Activated CD8-positive, alpha-beta memory T cell treated with anti-CD3 and anti-CD28 coated beads, Interleukin-2, amount 10 ng/mL, durations not matched to agents 7 days and 5 days (primary cell): ENCODE measurements at places on chromosomes 7 and 10.
A peak's percentile ranks its signal among the peaks of the same experiment; 100 is the strongest.

DNA sequence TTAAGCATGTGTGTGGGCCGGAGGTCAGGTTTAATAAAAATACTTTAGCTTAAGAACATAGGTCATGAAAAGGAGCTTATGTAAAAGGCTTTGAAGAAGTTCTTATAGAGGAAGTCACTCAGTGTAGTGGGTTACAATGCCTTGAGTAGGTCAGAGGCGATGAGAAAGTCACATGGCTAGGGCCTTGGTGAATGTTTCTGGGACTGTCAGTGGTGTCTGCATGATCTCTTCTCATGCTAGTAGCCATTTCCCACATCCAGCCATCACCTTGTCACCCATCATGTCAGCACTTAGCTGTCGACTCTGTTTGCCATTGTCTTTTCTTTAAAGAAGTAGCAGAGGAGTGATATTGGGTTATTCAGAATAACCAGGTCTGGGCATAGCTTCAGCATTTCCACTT is 236.6 kb downstream of the CDK14 start:
- no peak for DNase-seq
- H3K27me3 ChIP-seq = no peaks in the 10 kb centered on the region

DNA sequence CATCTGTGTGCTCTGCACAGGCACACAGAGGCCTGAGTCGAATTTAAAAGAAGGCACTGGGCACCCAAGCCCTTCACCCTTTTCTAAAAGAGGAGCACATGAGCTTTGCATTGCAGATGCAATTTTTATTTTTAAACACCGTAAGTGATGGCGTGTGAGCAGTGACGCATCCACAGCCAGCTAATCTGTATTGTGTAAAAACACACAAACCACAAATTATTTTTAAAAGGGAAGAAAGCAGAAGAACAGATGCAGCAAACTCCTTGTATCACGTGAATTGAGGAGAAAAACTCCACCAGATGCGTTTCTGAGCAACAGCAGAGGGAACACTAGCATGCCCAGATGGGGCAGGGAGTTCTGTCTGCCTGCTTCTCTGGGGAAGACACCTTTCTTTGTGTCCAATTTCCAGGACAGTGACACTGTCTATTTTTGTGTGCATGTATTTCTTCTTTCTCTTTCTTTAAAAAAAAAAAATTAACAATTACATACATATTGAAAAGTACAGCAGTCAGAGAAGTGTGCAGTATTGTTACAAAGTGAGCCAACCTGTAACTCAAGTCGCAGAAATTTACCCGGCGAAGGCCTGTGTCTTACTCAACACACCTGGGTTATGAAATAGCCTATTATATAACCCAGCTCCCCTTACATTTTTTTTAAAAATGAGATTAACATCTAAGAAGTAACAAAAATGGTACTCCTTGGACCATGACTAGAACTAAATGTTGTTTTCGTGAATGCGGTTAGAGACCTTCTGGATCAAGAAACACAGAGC is 39.2 kb downstream of the EEPD1 start:
- H3K36me3 ChIP-seq = no peaks in the 10 kb centered on the region
- no peak overlapping the region for H3K27ac ChIP-seq
- peaks cover 7% of the 10 kb centered on the region for H3K27me3 ChIP-seq

- H3K36me3 ChIP-seq = no peaks in the 10 kb centered on the region
- H3K27ac ChIP-seq = no peak overlapping the region
- H3K4me1 ChIP-seq = peaks cover 5% of the 10 kb centered on the region
- no peak for DNase-seq
These were observed 481 bp downstream of the SFTPA2 start for GRCh38 chr10:79559726-79560125.

DNA sequence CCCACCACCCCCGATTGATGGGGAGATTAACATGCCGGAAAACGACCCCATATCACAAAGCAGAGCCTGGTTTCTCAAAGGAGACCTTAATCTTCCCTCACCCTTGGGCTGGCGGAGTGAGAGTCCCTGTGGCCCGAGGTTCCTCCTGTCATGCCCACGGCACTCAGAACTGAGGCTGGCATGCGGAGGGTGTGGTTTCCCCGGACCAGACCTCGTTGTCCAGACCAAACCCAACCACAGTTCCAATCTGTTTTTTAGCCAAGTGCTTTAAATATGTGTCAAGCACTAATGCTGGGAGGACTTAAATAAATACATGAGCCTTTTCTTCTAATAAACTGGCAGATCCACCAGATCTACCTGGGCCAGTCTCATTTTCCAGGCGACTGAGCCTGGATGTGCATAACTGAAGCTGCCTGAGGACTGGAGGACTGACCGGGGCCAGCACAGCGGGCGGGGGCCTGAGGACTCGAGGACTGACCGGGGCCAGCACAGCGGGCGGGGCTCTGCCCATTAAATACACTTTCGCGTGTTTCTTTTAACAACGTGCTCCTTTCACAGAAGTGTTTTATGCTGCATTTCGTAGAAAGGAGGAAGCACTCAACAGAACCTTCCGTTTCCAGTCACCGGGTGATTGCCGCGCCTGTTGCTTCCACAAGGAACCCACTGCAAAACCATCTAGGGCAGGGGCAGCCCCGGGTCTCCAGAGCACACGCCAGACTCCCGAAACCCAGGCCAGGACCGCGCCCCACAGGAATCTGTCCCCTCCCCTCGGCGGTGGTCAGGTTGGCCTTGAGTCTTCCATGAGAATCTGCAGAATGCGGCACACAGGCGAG is 334.6 kb downstream of the PTPRN2 start:
- no peak overlapping the region for H3K27ac ChIP-seq
- H3K4me1 ChIP-seq = no peaks in the 10 kb centered on the region
- no peak overlapping the region for H3K4me3 ChIP-seq
- H3K27me3 ChIP-seq = no peaks in the 10 kb centered on the region
- DNase-seq = peak; percentile 26
- H3K36me3 ChIP-seq = no peaks in the 10 kb centered on the region

- no peaks in the 10 kb centered on the region for H3K36me3 ChIP-seq
- H3K4me3 ChIP-seq = no peak overlapping the region
- no peaks in the 10 kb centered on the region for H3K4me1 ChIP-seq
- no peak overlapping the region for H3K27ac ChIP-seq
- no peaks in the 10 kb centered on the region for H3K27me3 ChIP-seq
These were observed 297.9 kb downstream of the DGKB start for GRCh38 chr7:14604606-14605005.

- H3K4me1 ChIP-seq = no peaks in the 10 kb centered on the region
- no peak for DNase-seq
- H3K36me3 ChIP-seq = no peaks in the 10 kb centered on the region
- no peaks in the 10 kb centered on the region for H3K27me3 ChIP-seq
These were observed 62.4 kb downstream of the FAM13C start for GRCh38 chr10:59299933-59300332.
